ENCODE measurements at places on chromosomes 5 and 9.

GRCh38 chr9:121529237-121529987 is 29.8 kb upstream of the GGTA1 start:
- peak; percentile 76 for DNase-seq

DNA sequence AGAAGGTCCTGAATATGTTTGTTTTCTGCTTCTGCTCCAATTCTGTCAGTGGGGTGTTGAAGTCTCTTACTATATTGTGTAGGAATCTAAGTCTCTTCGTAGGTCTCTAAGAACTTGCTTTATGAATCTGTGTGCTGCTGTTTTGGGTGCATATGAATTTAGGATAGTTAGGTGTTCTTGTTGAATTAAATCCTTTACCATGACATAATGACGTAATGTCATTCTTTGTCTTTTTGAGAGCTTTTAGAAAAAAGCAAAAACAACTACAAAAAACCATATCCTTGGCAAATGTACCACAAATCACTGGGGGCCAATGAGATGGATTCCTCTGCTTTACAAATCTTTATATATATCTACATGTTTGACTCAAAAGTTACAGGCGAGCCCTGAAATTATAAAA is 576.1 kb downstream of the CDH18 start:
- no peak for DNase-seq

DNA sequence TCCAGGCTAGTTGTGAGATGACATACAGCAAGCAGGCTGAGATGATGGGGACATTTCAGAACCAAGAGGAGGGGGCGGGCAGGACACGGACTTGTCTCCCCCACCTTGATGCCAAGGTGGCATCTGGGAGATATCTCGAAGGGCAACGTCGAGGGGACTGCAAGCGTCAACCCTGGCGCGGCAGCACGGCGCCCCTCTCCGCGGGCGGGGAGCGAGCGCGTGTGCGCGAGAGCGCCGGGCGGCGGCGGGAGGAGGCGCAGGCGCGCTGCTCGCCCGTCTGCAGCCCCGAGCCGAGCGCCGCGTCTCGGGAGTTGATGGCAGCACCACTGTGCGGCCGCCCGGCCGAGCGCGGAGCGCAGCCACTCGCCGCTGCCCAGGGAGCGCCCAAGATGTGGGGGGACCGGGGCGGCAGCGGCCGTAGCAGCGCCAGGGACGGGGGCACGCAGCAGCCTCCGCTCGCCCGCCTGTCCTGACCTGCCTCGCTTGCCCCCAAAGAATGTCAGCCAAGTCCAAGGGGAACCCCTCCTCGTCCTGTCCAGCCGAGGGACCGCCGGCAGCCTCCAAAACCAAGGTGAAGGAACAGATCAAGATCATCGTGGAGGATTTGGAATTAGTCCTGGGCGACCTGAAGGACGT is at the start of gene PRR16:
TSS of gene PRR16 (plus strand) at position 310 of the 636 bp plus-strand sequence.
- DNase-seq: peak; percentile 36

GRCh38 chr5:119357270-119357669 is 1.5 kb downstream of the TNFAIP8 start:
- no peak for DNase-seq

GRCh38 chr9:20663133-20663532 is 20.9 kb upstream of the FOCAD start:
- no peak for DNase-seq

DNA sequence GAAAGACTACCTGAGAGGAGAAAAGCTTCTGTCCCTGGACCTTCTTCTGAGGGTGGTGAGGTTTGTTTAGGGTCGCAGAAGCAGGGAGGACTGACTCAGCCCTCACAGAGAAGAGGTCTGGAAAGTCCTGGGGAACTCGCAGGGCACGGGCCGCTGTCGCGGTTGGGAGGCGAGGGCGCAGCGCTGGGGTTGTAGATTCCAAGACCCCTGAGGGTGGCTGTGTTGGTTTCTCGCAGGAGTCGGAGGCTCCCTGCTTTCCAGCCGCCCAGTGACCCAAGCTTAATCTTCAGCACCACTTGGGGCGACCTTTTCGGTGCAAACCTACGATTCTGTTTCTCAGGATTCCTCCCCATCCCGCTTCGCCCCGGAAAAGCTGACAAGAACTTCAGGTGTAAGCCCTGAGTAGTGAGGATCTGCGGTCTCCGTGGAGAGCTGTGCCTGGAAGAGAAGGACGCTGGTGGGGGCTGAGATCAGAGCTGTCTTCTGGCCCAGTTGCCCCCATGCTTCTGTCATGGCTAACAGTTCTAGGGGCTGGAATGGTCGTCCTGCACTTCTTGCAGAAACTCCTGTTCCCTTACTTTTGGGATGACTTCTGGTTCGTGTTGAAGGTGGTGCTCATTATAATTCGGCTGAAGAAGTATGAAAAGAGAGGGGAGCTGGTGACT is 482 bp downstream of the SLC27A6 start:
- DNase-seq: no peak

GRCh38 chr9:88258601-88259000 is 120.3 kb upstream of the SPATA31C2 start:
- DNase-seq: no peak

DNA sequence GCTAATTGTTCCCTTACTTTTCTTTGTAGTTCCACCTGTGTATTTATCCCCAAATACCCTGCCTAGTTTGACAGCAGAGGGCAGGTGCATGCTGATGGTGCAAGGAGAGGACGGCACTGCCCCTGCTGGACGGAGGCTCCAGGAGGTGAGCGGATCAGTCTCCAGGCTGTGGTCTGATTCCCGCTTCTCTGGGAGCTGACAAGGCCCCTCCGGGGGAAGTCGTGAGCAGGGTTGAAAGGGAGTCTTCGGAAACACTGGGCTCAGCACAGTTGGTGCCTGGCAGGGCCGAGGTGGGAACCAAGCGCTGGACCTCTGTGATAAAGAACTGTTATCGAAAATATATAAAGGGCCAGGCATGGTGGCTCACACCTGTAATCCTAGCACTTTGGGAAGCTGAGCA is 52.9 kb downstream of the RASGEF1C start:
- DNase-seq: no peak

GRCh38 chr9:124267271-124267807 is 9.6 kb downstream of the NEK6 start:
- peak; percentile 70 for DNase-seq

Measured in head of caudate nucleus (tissue), 42 donors.